Left lung (tissue), 14 donors: ENCODE measurements at places on chromosomes 16 and 17. TPM values are rescaled to one million over a fixed set of nuclear protein-coding genes. Genes with fewer than 3 reads are reported as not detected.

PYDC1 gene
- not detected for total RNA-seq

TBC1D3I gene
- total RNA-seq: 0.76 TPM

CPNE7 gene
- total RNA-seq: 1.3 TPM

HOXB1 gene
- total RNA-seq: not detected

MILR1 gene
- total RNA-seq: 34.4 TPM

LGALS9B gene
- total RNA-seq: 0.20 TPM

C17orf50 gene
- not detected for total RNA-seq

- no peak for DNase-seq
Observed at GRCh38 chr17:15999974-16000827, 577 bp downstream of the TTC19 start.

DNA sequence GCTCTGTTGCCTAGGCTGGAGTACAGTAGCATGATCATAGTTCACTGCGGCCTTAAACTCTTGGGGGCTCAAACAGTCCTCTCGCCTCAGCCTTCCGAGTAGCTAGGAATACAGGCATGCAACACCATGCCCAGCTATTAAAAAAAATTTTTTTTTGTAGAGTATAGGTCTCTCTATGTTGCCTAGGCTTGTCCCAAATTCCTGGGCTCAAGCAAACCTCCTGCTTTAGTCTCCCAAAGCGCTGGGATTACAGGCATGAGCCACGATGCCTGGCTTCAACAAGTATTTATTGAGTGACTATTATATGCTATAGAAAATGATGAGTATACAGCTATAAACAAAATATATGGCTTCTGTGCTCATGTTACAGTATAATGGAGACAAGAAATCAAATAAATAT is 66.7 kb upstream of the C17orf78 start:
- DNase-seq: no peak

DNA sequence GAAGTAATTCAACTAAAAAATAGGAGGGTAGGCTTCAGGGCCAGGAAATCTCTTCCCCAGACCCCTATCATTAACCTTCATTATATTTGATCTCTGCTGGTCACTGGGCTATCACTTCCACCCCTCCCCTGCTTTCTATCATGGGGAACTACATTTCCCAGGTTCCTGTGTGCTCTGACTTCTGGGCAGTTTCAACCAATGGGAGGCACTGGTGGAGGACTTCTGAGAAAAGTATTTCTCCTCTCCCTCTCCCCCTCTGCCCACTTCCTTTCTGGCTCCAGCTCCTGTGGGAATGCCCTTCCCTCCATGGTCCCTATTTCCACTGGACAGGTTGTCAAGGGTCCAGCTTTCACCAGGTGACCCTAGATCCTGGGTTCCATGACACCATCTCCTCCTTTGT is 364.4 kb downstream of the C16orf95 start:
- no peak for DNase-seq

- peak; percentile 88 for DNase-seq
Observed at GRCh38 chr16:57265850-57266530, 18.5 kb downstream of the PLLP start.

DNA sequence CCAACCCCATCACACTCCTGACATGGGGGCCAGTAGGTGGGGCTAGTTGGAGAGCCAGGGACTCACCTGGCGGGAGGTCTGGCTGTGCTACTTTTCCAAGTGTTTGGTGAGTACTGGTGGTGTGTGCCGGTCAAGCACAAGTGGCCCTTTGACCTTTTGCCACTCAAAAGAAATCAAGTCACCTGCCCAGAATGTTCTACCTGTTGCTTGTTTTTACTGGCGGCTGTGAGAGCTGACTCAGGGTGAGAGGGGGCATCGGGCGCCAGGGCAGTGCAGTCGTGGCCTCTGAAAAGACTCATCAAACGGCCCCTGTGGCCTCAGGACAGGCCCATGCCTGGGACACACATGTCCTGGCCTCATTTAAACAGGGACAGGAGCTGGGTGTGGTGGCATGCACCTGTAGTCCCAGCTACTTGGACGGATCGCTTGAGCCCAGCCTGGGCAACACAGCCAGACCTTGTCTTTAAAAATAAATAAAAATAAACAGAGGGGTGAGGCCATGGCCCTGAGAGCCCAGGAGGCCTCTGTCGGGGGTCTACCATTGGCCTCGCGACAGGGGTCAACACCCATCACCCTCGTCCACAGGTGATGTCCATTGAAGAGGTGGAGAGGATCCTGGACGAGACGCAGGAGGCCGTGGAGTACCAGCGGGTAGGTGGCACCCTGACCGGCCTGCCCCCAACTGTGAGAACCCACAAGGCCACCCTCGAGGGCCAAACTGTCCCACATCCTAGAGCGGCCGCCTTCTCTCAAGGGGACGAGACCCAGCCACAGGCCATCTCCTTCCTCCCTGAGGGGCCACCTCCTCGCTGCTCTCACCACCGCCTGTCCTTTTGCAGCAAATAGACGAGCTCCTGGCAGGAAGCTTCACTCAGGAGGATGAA is 5.0 kb downstream of the CHMP6 start:
- no peak for DNase-seq

DNA sequence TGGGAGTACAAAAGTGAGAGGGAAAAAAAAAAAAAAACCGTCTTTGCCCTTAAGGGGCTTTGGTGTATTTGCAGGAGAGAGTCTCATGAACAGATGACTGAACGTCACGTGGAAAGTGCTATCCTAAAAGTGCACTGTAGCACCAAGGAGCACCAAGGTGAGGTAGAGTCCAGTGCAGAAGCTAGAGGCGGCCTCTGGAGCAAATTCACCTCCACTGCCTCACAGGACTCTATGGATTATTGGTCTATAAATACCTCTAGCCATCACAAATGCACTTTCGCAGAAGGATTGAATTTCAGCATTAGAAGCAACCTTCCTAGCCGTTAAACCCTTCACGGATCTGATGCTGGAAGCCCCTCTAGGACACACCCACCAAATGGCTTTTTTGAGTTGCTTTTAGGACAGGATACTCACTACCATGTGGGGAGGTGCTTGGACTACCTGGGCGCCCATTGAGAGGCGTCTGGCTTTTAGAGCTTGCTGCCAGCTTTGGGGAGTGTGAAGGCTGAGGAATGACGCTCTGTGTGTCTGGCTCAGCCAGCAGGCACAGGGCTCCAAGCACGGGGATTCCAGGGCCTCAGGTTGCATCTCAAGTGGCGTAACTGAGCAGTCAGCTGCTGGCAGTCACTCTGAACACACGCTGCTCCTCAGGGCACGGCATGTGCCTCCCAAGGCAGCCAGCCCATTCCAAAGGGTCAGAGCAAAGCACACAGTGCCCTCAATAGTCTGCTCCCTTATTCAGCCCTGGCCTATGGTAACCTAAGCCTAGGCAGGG is 52.7 kb downstream of the CDRT4 start:
- DNase-seq: peak; percentile 54

- no peak for DNase-seq
Observed at GRCh38 chr16:5349670-5350517, 252.3 kb upstream of the EEF2KMT start.

DNA sequence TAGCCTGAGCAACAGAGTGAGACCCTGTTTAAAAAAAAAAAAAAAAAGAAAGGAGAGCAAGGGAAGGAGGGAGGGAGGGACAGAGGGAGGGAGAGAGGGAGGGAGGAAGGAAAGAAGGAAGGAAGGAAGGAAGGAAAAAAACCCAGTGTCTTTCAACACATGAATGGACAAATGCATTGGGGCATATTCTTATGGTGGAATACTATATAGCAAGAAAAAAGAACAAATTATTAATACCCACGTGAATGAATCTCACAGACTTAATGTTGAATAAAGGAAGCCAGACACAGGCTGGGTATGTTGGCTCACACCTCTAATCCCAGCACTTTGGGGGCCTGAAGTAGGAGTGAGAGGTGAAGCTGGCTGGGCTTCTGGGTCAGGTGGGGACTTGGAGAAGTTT is 20.3 kb downstream of the RAPGEFL1 start:
- DNase-seq: no peak

GRCh38 chr17:21171970-21172510 is 41.9 kb downstream of the TMEM11 start:
- DNase-seq: no peak

GRCh38 chr17:33322063-33322462 is 29.0 kb upstream of the ASIC2 start:
- DNase-seq: no peak

DNA sequence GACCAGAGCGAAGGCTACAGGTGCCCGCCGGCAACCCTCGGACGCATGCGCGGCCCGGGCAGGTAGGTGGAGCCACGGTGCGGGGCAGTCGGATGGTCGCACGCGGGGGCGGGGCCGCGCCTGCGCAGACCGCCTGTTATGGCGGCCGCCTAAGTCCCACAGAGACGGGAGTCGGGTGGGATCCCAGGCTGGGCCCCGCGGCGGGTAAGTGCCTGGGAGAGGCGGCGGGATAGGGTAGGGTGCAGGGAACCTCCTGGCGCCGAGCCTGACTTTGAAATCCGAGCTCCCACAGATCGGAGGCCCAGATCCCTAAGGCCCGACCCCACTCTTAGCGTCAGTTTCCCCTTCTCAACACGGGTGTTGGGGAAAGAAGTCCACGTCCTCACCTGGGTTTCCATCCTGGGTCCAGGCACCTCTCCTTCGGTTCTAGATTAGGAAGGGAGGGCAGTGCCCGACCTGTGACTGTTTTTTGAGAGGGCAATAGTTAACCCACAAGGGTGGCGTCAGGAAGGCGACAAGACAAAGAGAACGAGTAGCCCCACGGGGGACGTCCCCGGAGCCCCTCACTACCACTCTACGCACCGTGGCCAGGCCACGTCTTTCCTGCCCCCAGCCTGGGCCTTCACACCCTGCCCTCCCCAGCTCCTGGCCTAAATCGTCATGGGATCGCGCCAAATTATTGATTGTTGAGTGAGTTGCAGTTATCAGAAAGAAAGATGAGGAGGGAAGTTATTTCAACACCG is at the start of gene METTL22:
TSS of gene METTL22 (plus strand) at position 127 of the 743 bp plus-strand sequence. CDS start 3,968 bp downstream, outside the sequence.
- peak; percentile 84 for DNase-seq

DNA sequence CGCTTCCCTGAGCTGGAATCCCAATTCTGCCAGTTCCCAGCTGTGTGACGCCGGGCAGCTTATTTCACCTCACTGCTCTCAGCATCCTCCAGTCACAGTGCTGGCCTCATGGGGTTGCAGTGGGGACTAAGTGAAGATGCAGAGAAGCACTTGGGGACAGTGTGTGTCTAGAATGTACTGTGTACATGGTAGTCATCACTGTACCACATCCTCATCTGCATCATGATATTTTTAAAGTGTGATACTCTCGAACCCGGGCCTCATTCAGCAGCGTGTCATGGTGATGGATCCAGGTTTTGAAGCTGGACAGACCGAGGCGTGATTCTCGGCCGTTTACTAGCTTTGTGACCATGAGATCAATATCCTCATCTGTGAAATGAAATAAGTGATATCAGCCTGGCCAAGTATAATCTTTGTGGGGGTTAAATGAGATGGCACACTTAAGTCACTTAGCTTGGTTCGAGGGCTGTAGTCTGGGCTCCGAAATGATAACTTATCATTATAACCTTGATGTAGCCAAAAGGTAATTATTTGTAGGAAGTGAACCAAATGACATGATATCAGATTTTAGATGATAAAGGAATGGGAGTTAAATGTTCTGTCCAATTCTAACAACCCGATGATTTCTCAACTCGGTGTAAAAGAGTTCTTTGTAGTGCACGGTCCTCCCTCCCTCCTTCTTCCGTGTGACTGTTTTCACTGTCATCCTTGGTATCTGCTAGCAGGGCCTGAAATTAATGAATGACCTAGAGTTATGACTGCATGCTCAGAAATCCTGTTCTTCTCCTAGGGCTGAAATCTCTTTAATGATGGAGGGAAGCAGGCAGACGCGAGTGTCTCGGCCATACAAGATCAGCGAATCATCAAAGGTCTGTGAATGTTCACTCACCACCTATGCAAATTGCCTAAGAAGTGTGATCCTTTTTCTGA is 2.0 kb downstream of the KLHL36 start:
- no peak for DNase-seq

DNA sequence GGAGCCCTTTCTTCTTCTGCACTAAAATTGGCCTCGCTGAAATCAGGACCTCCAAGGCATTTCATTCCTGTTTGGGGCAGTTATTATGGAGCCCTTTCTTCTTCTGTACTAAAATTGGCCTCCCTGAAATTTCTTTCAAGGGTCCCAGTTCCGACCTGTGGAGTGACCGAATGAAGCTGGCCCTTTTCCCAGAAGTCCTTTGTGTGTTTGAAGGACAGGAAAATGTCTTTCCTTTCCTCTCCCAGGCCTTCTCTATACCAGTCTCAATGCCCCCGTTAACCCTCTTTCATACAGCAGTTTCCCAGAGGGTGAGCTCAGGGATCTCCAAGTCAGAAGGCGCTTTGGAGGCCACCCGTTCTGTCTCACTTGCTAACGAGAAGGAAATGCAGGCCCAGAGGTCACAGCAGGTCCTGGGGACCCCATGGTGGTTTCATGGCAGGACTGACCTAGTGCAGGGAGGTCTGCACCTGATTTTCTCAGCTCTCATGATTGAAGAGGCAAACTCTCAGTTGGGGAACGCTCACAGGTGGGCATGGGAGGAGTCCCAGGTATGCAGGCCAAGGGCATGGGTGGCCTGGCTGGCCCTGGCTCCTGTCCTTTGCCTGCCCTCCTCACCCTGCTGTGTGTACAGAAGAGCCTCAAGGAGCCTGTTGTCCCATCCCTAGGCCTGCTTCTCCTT is 37.1 kb upstream of the DOC2B start:
- no peak for DNase-seq
